Ovary (tissue), 10 donors: ENCODE measurements at places on chromosomes 7 and 10.

GRCh38 chr7:106369352-106369751, 84.6 kb upstream of the NAMPT start:
- no peak for DNase-seq

DNA sequence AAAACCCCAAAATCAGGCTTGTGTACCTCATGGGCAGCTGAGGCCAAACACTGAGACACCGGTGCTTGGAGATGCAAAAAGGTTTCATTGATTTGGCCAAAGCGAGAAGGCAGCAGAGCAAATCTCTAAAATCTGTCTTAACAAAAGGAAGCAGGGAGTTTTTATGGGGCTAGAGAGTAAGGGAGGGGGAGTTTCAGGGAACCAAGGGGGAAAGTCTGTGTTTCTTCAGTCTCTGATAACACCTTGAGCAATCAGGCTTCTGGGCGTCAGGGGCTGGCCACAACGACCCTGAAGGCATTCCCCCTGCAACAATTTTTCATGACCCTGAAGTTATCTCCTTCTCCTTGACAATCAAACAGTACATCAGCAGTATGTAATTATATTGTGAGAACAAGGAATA, 2.7 kb upstream of the ZNF786 start:
- DNase-seq, result no peak

- DNase-seq, result no peak
These were observed 38.2 kb downstream of the GBF1 start for GRCh38 chr10:102283488-102283887.

- no peak for DNase-seq
These were observed 278.3 kb upstream of the SP8 start for GRCh38 chr7:21064698-21065648.

GRCh38 chr7:40530292-40530691, 395.5 kb downstream of the SUGCT start:
- DNase-seq, result no peak
